NCI-H774 (cell line): ENCODE measurements at places on chromosomes 4 and X.

DNA sequence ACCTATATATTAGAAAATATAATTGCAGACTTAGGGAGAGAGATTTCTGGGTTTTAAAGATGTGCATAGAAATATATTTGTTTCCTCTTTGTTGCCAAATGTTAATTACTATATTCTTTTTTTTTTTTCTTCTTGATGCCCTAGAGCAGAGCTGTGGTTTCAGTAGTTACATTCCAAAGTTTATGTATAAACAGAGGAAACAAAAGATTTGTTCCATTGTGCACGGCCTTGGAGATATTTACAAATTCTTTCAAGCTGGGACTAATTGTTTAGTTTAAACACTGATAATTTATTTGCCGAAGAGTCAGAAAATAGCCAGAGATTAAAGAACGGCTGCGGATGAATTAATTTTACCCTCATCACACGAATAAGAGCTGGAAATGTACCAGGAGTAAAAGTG, 85.1 kb downstream of the USP46 start:
- DNase-seq = peak; percentile 10

DNA sequence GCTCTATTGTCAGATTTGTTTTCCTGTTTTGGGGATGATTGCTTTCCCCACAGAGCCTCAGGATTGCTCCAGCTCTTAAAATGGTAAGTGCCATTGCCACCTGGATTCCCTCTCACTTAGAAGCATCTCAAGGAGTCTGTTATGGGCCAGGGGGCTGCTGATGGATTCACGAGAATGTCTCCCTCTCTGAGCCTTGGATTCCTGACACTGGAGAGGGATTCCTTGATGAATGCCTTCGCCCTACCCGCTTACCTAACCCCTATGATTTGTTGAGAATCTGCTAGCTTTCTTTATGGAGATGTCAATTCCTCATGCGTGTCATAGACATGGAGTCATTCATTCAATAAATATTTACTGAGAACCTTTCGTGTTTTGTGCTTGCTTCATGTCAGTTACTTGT, 36.9 kb upstream of the TENM3 start:
- no peak for DNase-seq

- DNase-seq = no peak
Measured at GRCh38 chr4:81883530-81884450, 412.1 kb upstream of the RASGEF1B start.

DNA sequence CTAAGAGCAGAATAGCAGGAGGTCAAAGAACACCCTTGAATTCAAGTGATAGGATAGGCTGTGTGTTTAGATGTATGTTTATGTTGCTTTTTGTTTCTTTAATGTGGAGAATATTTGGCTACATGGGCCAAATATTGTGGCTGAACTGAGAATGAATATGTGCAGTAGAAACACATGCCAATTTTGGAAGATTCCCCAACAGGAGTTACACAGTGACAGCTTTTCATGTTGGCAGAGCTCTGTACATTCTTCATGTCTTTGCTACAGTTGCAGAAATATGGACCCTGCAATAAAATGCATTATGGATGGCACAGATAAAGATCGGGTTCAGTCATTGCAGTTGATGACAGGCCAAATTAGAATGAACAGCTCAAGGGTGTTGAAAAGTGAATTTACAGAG, 82.8 kb upstream of the SLC4A4 start:
- DNase-seq = no peak

GRCh38 chrX:68376373-68376772, 56.9 kb downstream of the OPHN1 start:
- DNase-seq = no peak

DNA sequence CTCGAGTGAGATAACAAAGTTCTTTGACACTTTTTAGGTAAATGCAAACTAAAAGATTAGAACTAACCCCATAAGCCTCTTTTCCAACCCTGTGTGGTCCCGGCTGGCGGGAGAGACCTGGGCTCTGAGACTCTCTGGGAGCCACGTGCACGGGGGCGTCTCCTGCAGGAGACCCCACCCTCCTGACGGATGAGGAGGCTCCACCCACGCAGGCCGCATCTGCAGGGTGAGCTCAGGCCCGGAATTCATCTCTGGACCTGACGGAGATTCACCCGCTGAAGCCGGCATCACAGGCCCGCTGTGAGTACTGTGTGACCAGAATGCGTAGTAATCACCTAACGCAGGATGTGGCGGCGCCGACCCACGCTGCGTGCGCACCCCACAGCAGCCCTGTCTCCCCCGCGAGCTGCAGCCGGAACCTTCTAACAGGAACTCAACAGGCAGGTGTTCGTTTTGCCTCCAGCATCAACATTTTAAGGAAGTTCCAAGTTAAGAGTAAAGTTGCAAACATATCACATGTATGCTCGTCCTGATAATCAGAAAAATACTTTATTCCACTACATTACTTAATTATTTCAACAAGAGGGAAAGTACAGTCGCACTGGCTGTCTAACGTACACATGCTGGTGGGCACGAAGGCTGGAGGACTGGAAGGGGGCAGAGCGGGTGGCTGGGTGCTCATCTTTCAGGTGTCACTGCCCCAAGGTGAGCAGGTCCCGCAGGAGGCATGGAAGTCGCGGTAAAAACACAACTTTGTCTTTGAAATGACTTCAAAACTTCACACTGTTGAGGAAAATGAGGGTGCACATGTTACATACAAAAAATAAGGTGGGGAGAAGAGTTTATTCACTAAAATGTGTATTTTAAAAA, 44.5 kb downstream of the FGFRL1 start:
- DNase-seq = no peak

DNA sequence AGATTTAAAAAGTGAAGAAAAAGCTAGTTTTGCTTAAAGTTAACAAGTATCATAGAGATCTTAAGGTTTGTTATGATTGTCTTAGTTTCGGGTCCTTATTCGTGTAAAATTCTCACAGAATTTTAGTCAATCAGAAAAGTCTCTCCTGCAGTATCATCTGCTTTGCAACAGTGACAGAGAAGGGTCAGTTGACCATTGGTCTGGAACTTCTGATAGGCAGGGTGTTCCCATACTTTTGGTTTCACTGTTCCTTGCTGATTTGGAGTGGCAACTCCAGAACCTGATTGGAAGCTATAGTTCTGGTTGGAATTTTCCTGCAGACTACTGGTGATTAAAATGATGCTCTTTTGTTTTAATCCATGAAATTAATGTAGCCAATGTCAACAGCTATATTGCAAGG, 1.8 kb downstream of the IL15 start:
- DNase-seq = no peak

DNA sequence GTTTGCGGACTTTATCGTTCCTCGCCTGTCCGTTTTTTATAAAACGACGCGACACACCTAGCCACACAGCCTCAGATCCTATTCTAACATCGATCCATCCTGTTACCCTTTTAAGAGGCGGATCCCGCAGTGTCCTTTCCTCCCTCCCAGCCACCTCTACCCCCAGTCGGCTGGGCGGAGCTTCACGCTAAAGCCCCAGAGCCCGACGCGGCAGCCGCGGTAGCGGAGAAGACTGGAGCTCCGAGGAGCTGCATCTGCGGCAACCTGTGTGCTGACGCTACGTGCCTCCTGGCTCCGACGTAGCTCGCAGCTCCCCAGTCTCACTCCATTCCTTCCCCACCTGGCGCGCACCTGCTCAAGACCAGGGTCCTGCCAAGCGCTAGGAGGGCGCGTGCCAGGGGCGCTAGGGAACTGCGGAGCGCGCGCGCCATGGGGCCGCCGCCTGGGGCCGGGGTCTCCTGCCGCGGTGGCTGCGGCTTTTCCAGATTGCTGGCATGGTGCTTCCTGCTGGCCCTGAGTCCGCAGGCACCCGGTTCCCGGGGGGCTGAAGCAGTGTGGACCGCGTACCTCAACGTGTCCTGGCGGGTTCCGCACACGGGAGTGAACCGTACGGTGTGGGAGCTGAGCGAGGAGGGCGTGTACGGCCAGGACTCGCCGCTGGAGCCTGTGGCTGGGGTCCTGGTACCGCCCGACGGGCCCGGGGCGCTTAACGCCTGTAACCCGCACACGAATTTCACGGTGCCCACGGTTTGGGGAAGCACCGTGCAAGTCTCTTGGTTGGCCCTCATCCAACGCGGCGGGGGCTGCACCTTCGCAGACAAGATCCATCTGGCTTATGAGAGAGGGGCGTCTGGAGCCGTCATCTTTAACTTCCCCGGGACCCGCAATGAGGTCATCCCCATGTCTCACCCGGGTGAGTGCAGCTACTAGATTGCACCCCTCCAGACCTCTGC, at the start of gene RNF128:
RNF128 (plus strand) TSS at position 217 of the 953 bp plus-strand sequence; CDS start at position 430, 213 bp downstream.
- peak; percentile 65 for DNase-seq

DNA sequence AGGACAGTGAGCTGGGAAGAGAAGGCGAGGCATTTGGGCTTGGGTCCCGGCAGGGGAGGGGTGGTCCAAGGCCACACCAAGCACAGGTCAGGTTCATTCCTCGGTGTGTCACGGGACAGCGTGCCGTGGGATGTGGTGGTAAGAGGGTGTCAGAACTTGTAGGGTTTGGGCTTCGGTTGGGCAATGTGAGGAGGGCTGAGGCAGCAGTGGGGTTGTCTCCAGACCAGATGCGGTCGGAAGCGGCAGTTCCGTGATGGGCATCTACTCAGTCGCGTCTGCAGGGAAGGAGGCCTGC, 22.1 kb downstream of the ADRA2C start:
- no peak for DNase-seq

GRCh38 chr4:138674209-138674608, 341.4 kb upstream of the NOCT start:
- no peak for DNase-seq

GRCh38 chrX:110327336-110327735, 9.5 kb upstream of the AMMECR1 start:
- DNase-seq = no peak

- no peak for DNase-seq
Measured at GRCh38 chr4:188511431-188511830, 372.2 kb downstream of the TRIML1 start.

- no peak for DNase-seq
Measured at GRCh38 chrX:10280071-10280470, 123.3 kb downstream of the CLCN4 start.

- no peak for DNase-seq
Measured at GRCh38 chr4:113756005-113756410, 5.5 kb downstream of the CAMK2D start.

- DNase-seq = no peak
Measured at GRCh38 chr4:55364691-55365344, 18.8 kb downstream of the SRD5A3 start.

DNA sequence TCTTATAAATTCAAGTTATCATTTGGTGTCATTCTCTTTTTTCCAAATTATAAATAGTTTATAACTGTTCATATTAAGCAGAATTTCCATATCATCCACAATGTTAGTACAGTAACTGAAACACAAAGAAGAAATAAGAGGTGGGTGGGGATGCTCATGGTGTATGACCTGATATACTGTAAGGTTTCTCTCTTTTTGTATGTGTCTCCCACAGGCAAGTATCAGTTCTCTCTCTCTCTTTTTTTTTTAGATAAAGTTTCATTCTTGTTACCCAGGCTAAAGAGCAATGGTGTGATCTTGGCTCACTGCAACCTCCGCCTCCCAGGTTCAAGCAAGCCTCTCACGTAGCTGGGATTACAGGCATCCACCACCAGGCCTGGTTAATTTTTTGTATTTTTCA, 43.7 kb upstream of the UGT2A3 start:
- no peak for DNase-seq

- DNase-seq = no peak
Measured at GRCh38 chrX:155967653-155968325, 29.7 kb upstream of the IL9R start.

GRCh38 chr4:16641971-16642370, 256.5 kb downstream of the LDB2 start:
- no peak for DNase-seq

DNA sequence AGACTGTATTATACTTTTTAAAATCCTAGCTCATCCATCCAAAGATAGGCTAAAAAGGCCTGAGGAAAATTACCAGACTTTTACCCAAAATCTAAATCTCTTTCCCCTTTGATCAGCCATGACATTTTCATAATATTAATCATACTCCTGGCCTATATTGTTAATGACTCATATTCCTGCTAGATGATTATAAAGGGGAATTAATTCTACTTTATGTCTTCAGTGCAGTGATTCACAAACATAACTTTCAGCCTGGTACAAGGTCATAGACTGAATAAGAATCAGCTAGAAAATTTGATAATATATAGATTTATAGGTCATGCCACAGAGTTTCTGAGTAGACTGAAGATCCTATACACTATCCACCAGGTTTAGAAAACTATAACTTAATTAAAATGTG, 1905.4 kb downstream of the C4orf33 start:
- DNase-seq = no peak

DNA sequence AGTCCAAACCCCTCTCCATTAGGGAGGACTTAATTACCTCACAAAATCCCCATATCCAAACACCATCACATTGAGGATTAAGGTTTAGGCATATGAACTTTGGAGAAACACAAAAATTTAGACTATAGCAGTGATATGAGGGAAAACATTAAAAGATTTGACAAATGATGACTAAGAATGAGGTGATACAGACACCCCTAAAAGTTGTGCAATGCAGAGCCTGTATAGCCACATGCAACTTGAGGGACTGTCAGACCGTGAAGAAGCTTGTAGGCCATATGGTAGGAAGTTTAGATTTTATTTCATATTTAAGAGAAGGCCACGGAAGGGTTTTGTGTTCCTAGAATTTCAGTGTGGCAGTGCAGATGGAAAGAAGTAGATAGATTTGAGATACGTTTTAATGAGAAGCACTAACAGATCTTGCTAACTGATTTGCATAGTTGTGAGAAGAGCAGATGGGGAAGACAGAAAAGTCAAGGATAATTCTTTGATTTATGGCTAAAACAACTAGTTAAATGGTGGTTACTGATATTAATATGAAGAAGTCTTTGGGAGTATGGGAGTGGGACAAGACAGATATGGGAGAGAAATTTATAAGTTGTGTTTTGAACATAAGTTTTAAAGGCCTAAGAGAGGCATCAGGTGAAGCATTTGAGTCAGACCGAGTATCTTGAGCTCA, 5.5 kb upstream of the FIP1L1 start:
- DNase-seq = no peak

- DNase-seq = no peak
Measured at GRCh38 chrX:8749697-8750096, 17.8 kb upstream of the ANOS1 start.

- peak; percentile 2 for DNase-seq
Measured at GRCh38 chrX:43656005-43656494, at the start of gene MAOA. TSS of gene MAOA (plus strand) at chrX:43656299. CDS start at chrX:43656342, 43 bp downstream.

GRCh38 chr4:152848508-152848907, 68.8 kb downstream of the ARFIP1 start:
- DNase-seq = no peak
